ENCODE measurements at places on chromosomes 13 and 19.

- no peak for DNase-seq
These were observed 148.6 kb downstream of the IER2 start for GRCh38 chr19:13298565-13299481.

- DNase-seq: no peak
These were observed 781 bp downstream of the QPCTL start for GRCh38 chr19:45693106-45693788.

DNA sequence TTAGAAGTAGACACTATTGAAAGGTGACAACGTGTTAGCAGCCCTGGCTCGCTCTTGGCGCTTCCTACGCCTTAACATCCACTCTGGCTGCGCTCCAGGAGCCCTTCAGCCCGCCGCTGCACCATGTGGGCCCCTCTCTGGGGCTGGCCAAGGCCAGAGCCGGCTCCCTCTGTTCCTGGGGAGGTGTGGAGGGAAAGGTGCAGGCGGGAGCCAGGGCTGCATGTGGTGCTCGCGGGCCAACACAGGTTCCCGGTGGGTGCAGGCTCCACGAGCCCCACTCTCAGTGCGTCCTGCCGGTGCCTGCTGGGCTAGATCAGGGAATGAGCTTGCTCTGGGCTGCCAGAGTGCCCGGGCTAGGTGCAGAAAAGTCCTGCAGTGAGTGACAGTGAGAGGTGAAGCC lies 1284.3 kb downstream of the OLFM4 start:
- no peak for DNase-seq

DNA sequence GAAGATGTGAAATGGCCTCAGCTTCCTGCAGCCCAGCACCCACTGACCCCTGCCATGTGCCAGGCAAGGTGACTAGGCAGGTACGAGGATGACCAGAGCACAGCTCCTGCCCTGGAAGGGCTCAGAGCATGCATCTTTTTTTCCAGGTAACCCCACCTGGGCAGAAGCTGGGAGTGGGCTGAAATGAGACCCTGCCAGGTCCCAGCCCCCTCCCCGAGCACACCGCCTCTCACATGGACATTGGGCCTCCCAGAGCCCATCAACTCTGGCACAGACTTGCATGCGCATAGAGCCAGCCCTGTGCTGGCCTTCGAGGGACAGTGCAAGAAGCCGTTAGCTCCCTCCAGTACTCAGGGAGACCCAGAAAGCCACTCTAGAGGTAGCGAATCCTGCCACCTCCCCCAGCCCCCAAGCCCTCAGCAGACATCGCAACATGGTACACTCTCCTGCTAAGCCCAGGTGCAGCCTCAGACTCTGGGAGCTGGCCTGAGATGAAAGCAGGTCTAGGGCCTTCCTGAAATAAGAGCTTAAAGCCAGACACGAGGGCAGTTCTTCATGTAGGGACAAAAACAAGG lies 8.9 kb upstream of the VSTM2B start:
- no peak for DNase-seq

DNA sequence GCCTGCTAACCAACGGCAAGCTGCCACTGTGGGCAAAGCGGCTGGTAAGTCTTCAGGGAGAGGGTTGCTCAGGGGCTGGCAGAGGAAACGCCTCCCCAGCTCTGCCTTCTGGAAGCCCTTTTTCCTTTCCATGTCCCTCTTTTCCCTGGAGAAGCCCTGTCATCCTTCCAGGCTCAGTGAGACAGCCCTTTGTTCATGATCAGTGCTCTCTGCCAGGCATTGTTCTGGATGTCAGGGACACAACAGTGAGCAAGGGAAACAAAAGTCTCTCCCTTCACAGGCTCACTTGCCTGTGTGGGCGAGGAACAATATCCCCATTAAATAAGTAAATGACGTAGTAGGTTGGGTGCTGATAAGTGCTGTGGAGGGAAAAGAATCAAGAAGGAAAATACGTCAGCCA lies 13.9 kb upstream of the OVOL3 start:
- no peak for DNase-seq

GRCh38 chr19:902093-902370 lies 8.7 kb downstream of the RNU6-9 start:
- no peak for DNase-seq

GRCh38 chr19:33110137-33110910 lies 21.6 kb upstream of the WDR88 start:
- no peak for DNase-seq

DNA sequence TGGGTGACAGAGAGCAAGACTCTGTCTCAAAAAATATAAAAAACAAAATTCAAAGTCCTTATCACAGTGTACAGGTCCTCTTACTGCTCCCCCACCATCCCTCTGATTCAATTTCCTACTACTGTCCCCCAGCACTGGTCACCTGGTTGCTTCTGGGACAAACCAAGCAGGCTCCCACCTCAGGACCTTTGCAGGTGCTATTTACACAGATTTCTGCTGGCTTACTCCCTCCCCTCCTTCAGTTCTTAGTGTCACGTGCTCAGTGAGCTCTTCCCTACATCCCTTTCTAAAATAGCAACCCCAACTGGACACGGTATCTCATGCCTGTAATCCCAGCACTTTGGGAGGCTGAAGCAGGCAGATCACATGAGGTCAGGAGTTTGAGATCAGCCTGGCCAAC lies 6.0 kb downstream of the IRF2BP1 start:
- DNase-seq: no peak

DNA sequence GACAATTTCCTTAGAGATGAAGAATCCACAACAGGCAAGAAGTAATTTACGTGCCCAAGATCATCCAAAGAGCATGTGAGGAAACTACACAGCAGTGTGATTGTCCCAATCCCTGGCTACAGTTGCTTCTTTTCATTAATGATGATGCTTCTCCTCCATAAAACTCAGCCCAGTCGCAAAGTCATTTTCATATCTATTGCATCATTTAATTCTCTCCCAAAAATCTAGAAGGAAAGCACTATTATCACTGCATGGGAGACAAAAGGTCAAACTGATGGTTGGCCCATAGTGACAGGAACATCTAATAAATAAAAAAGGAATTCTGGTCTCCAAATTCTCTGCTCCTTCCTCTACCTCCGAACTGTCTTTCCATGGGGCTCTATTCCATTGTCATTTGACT lies 103.5 kb upstream of the SERP2 start:
- no peak for DNase-seq

- no peak for DNase-seq
These were observed 2.2 kb downstream of the PNMA8B start for GRCh38 chr19:46493236-46494145.

DNA sequence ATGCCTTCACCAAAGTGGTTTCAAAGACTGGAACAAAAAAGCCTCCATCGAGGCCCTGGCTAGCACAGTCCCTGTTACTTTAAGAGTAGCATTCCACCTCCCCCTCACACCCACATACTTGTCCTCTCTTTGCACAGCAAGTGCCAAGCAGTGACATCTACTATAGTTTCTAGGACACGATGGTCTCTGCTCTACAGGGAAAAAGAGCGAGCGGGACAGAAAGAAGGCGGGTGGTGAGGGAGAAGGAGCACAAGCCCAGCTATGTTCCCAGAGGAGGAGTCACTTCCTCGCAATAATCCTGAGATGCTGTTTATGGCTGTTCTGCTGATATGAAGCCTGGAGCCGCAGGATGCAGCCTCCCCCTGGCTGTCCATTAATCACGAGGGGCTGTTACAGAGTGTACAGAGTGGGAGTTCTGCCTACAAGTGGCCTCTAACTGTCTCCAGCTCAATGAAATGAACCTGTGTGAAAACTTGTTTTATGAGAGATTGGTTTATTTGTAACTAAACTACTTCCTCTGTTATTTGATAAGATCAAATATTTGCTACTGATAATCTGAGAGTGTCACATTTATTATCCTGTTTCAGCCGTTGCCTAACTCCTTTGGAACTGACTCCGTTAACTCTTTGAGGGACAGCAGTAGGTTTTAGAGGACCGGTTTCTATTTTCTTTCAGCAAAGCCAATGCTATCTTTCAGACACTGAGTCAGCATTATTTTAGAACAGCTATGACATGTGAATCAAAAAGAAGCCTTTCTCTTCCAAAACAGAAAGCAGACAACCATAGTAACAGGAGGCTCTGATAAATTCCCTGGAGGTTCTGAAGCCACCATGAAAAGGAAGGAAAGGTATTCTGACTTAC lies 208.0 kb downstream of the SPRY2 start:
- no peak for DNase-seq

DNA sequence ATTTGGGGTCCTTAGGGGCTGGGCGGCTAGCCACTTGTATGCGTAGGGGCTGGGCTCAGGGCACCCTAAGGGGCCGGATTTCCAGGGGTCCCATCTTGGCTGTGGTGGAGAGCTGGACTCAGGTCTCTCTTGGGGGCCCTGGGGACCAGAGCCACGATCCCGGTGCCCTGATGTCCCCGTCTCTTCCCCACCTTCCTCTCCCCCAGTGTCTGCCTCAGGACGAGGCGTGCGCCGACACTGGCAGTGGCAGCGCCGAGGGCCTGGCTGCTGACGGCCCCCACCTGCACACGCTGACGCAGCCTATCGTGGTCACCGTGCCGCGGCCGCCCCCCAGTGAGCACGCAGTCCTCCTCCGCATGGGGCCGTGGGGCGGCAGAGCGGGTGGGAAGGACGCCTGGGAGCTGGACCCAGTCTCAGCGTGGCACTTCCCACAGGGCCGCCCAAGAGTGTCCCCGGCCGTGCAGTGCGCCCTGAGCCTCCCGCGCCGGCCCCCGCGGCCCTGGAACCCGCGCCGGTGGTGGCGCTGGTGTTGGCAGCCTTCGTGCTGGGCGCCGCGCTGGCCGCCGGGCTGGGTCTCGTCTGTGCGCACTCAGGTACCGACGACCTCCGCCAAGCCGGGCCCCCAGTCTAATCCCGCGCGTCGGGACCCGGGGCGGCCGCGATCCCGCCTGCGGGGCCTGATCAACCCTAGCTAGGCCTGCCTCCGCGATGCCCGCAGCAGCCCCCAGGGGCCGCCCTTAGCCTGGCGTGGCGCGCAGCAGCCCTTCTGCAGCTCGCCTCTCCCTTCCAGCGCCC lies 2.7 kb upstream of the SNAPC2 start:
- DNase-seq: no peak

GRCh38 chr19:10262771-10263170 lies 8.1 kb upstream of the ICAM1 start:
- no peak for DNase-seq

- DNase-seq: no peak
These were observed 128.5 kb downstream of the ZNF675 start for GRCh38 chr19:23558541-23558940.

- DNase-seq: no peak
These were observed 12.9 kb downstream of the NOVA2 start for GRCh38 chr19:45960595-45961235.

DNA sequence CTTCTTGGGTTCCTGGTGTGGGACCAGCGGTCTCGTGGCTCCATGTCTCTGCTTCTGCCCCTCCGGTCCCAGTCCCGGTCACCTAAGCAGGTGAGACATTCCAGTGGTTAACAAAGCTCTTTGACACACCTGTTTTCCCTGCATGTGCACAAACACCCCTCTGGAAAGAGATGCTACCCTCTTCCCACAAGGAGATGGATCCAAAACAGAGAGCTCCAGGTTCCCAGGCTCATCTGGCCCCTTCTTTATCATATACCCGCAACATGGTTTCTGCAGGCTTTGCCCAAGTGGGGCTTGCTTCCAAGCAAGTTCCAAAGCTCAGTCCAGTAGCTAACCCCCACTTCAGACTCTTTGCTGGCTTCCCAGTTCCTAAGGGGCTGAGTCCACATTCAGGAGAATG lies 17.8 kb downstream of the PEG3 start:
- no peak for DNase-seq

DNA sequence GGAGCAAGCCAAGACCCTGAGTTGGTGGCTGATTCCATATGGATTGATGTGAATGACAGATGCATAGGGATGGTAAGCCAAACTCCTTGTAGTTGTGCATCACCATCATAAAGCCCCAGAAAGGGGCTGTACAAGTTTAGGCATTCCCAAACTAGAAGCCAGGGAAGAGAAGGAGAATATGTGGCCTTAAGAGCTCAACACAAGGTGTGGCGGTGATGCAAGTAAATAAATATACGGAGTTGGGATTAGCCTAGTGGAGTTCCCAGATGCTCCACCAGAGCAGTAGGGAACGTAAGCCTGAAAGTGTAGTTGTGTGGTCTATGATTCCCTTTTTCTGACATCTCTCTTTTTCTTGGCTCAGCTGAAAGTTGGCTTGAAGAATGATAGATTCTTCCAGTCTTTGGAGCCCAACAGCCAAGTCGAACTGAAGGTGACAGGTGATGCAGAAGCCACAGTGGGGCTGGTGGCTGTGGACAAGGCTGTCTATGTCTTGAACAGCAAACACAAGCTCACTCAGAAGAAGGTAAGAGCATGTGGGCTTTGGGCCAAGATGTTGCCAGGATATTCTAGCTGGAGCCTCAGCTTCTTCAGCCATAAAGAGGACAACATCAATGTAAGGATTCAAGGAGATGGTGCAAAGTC lies 30.1 kb downstream of the RDH8 start:
- no peak for DNase-seq

DNA sequence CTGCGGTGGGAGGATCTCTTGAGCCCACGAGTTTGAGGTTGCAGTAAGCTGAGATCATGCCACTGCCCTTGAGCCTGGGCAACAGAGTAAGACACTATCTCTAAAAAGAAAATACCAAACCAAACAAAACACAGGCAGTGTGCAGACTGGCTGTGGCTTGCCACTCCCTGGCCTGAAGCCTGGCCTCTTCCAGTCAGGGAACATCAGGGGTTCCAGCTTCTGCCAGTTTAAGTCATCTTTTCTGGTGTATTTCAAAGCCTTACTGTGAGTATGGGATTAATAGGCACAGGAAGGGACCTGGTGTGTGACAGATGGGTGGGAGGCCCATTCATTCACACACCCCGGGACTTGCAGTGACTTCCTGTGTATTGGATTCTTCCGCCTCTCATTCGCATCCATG lies 27.0 kb upstream of the F2RL3 start:
- no peak for DNase-seq

GRCh38 chr19:11856596-11857250 lies 8.2 kb downstream of the ZNF439 start:
- no peak for DNase-seq

DNA sequence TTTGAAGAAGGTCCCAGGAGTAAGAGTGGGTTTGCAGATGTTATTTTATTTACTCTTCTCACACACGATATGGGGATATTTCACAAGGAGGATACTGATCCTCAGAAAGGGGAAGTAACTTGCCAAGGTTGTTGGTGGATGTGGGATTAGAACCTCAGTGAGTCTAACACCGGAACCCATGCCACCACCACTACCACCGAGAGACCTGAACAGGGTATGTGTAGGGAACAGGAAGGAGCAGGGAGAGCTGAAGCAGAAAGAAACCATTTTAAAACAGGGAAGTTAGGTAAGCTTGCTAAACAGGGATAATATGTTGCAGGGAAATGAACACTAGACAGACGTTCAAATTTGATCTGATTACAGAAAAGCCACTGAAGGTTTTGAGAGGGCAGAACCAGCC lies 11.6 kb upstream of the CEACAM3 start:
- no peak for DNase-seq

DNA sequence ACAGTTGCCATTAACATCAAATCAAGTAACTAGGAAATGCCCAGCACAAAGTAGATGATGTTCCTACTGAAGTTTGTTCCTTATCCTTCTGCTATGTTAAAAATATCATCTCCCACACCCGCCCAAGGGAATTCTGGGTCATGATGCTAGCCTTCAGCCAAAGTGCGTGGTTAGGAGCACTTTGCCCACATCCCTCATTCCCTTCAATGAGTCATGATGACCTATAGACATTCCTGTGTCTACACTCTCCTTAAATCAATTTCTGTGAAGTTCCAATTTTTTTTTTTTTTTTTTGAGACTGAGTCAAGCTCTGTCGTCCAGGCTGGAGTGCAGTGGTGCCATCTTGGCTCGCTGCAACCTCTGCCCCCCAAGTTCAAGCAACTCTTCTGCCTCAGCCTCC lies 17.0 kb downstream of the RXFP2 start:
- no peak for DNase-seq

- no peak for DNase-seq
These were observed 92.1 kb downstream of the USP12 start for GRCh38 chr13:27079421-27079958.

- no peak for DNase-seq
These were observed 273.4 kb upstream of the MIR17HG start for GRCh38 chr13:91074091-91074490.

All from stimulated activated CD4-positive, alpha-beta T cell treated with anti-CD3 and anti-CD28 coated beads, TNF-alpha, amount 100 ng/mL, for 1 hour (primary cell).